ENCODE measurements at places on chromosomes 2 and 18. TPM values are rescaled to one million over a fixed set of nuclear protein-coding genes. Genes with fewer than 3 reads are reported as not detected.

GRCh38 chr2:4553241-4553640, 849.9 kb downstream of the DCDC2C start:
- no peak for DNase-seq

- DNase-seq, result peak; percentile 30
Measured at GRCh38 chr2:45578056-45578843, 32.8 kb downstream of the SRBD1 start.

DNA sequence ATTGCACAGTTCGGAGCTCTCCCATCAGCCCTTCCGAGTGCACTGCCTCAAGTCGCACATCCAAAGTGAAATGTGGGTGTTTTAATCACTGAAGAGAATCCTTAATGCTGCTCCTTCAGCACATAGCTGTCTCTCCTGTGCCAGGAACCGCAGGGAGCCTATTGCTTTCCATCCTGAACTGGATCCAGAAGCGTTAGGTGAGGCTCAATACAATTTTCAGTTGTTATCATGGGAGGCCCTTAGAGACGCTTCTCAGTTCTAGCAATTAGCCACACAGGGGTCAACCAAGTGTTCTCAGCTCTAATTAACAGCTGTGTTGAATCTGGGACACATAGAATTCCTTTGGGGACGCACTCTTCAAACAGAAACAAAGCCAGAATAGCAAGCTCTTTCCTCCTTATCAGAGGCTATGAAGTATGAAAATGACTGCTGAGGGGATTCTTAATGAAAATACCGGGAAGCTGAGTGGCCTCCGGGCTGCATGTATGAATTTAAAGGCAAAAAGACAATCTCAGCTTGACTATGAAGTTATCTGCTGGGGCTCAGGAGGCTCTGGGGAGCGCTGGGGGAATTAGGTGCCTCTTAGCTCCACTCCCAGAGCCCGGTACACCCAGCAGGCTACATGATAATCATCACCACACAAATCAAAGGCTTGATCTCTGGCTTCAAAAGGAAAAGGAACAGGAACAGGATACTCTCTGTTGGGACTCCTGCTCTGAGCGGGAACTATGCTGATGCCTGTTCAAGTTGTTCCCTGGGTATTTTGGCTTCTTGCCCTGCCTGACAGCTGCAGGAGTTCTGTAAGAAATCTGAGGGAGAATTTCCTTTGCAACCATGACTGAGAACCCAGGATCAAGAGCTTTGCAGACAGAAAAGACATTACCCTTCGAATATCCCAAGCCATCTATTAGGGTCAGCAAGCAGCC, 55.4 kb upstream of the NCOA1 start:
- DNase-seq, result peak; percentile 62

- no peak for DNase-seq
Measured at GRCh38 chr2:156325688-156326525, 6.6 kb downstream of the NR4A2 start.

GRCh38 chr2:51510303-51510702, 478.4 kb upstream of the NRXN1 start:
- no peak for DNase-seq

- no peak for DNase-seq
Measured at GRCh38 chr2:206430452-206430851, 12.9 kb upstream of the ADAM23 start.

GRCh38 chr18:9708434-9709303, 568 bp downstream of the RAB31 start:
- DNase-seq, result peak; percentile 18

DNA sequence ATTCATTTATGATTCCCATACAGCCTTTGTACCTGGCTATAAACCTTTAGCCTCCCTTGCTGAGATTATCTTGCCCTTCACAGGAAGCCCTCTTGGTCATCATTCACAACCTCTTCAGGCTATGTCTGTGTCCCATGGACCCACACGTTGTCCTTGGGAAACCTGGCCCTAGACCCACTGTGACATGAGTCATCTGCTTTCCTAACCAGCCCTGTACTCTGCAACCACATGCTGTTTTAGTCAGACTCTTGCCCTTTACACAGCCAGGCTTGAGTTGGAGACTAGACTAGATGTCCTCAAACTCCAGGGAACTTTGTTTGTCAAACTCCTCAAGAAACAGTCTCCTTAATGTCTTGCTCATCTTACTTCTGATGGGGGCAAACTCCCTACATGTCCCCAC, 229.3 kb upstream of the ZSWIM2 start:
- DNase-seq, result no peak

- no peak for DNase-seq
Measured at GRCh38 chr18:38940863-38941531, 1375.4 kb upstream of the CELF4 start.

GRCh38 chr2:25032094-25032493, 9.8 kb upstream of the EFR3B start:
- no peak for DNase-seq

GRCh38 chr2:119114266-119114665, 44.3 kb downstream of the C1QL2 start:
- DNase-seq, result no peak

- no peak for DNase-seq
Measured at GRCh38 chr2:105732101-105732500, 12.6 kb upstream of the NCK2 start.

DNA sequence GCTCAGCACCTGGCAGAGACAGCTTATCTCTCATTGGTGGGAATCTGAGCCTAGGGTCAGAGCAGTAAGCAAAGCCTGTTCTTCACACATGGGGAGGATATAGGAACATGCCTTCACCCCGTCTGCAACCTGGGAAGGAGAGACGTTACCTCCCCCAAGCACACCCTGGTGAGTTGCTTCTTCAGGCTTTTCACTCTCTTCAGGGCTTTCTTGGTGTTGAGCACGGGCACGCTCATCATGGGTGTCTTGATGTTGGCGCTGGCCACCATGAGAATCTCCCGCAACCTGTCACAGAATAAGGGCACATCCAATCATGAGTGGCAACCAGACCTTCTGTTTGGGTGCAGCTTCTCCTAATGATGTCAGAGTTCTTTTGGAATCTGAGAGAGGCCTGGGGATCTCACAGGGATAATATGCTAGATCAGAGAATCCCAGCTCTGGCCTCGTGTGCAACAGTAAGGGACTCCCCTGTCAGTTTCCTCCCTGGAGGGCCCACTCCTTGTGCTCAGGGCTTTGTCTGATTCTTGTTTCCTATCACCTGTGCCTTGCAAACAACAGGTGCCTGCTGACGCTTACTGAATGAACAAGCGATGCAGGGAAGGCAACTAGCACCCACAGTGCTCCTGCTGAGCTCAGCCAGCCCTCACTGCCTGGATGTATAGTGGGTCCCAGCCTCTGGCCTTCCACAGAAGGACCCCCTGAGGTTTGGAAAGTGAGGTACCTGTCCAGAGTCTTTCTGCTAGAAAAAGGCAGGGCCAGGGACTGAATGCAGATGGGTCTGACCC, 66.3 kb downstream of the POLR1A start:
- no peak for DNase-seq

DNA sequence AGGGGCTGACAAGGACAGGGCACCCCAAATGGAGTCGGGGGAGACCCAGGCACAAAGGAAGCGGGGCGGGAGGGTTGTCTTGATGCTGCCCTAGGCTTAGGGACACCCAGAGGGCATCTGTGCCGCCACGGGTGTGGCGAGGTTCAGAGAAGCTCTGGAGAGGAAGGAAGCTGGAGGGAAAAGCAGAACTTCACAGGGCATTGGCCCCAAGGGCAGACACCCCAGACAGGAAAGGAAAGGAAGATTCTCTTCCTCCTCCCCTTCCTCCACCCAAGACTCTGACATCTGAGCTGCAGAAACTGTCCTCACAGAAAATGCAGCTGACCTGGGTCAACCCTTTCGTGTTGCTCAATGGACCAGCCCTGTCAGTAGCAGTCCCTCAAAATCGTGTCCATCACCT, 25.6 kb downstream of the DNMT3A start:
- DNase-seq, result no peak

DNA sequence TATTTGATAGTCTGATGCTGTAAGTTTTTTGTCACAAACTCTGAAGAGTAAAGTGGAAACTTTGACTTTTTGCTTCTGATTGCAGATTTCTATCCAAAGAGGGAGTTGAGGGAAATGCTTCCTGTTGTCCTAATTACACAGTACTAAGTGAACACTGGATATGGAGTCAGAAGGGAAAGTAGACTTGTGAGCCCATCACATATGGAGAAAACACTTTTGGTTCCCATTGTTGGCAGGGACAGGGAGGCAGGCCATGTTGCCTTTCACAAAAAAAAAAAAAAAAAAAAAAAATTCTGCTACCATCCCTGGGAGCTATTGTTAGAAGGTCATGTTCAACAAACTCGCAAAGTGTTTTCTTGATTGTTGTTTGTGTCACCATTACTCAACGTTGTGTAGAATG, 144.3 kb downstream of the RPIA start:
- no peak for DNase-seq

DNA sequence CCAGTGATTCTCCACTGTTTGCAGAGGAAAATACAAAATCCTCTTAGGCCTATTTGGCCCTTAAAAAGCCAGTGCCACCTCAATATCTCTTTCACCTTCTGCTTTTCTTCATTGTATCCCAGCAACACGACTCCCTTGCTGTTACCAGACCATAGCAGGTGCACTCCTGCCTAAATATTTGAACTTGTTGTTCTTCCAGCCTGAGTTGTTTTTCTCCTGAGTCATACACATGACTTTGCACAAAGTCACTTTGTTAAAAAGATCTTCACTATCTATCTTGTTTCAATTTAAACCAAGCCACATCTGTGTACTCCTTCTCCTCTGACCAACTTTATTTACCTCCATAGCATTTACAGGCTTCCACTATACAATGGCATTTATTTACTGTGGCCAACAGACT, 103.6 kb downstream of the LRRTM4 start:
- peak; percentile 0 for DNase-seq

DNA sequence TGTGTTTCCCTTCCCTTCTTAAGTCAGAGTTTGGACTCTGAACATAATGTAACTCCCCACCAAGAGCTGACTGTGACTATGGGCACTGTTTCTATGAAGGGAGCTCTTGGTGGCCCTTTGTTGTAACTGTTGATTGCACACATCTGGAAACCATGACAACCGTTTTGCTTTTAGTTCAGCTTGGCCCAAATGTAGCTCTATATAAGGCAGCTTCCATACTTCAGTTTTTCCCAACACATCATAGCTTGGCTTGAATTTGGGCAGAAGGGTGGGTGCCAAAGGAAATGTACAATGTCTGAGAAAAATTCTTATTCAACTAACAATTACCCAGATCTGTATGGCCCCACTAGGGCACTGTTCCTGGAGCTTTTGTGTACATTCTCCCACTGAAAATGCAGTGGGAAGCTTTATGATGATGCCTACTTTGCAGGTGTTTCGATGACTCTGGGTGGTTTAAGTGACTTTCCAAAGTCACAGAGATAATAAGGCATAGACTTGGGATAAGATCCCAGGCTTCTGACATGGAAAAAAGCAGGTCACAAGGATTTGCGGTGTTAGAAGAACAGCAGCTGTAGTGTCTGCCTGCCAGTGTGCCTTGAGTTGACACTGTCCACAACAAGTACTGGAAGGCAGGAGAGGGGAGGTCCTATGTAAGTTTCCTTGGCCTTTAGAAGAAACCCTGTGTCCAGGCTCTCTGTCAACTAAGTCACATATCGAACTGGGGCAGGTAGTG, 2.4 kb upstream of the CETN1 start:
- no peak for DNase-seq

DNA sequence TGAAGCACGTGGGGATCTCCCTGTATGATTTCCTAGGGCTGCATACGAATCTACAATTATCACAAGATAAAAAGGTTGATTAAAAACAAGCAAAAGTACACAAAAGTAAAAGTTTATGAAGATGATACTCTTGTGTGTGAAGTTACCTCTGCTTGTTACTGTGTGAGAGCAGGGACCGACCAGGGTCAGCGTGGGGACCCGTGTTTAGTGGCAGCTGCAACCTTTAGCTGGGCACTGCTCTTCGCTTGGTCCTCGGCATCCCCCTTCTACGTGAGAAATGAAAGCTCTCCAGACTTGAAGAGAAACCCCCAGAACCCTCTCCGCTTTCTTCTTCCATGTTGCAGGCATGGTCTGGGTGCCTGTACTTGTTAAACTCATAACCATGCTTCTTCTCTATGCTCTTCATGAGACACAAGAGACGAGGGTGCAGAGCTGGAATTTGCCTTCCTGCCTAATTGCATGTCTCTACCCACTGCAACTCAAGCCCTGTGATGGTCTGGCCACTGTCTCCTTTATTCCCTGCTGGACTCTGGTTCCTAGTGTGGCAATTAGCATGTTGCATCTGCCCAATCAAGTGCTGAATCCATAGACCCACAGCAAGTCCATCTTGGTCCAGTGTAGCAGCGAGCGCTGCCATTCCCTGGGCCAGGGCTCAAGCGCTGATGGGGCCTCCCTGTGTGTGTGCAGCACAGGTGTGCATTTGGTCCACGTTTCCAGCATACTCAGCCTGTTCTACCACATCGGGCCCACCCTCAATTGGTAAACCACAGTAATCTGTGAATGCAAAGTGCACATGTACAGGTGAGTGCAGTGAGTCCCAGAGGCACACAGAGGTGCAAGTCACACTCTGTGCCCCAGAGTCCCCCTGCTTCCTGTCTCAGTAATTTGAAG, 88.5 kb downstream of the TWIST2 start:
- no peak for DNase-seq

DNA sequence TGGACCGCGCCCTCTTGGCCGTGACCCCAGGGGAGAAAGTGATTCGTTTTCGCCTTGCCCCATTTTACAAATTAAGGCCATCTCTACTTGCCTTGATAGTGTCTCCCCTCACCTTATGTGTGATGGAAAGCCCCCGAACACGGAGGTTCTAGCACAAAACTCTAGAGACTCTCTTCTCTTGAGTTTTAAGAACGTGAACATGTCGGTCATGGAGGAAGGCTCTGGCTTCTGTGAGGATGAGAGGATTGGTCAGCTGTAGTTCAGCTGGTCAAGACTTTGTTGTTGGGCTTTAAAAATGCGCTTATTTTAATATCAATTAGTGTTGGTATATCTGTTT, 828 bp downstream of the DYNC1I2 start:
- DNase-seq, result no peak

- DNase-seq, result no peak
Measured at GRCh38 chr2:174856447-174856846, 92.2 kb upstream of the CHRNA1 start.

- DNase-seq, result no peak
Measured at GRCh38 chr2:134671513-134671912, 47.3 kb downstream of the TMEM163 start.

- no peak for DNase-seq
Measured at GRCh38 chr2:229375251-229375650, 104.2 kb upstream of the PID1 start.

- no peak for DNase-seq
Measured at GRCh38 chr2:141497272-141497671, 633.5 kb downstream of the LRP1B start.

DNA sequence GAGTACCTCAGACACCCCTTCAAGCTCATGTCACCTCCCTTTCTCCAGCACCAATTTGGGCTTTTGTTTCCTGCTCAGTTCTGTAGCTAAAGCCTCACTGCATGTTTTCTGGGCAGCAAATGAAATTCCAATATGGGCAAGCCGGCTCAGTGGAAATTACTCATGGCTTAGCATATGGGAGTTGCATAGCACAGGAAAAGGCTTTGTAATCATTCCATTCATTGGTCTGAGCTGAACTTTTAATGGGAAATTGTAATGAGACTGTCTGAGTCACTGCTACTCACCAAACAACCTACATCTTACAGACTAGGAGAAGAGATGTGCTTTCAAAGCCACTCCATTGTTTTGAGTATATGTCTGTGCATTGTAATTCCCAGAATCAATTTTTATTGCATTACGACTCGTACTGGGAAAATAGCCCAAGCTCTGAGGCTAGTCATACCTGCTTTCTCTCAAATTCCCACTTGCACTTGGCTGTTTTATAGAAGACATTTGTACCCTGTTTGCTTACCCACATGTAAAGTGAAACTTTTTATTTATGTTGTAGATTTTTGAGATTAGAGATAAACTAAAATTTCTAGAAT, 139.5 kb upstream of the LRATD1 start:
- no peak for DNase-seq

Gene DYNAP
- polyA plus RNA-seq, result not detected

Gene CRACDL
- 4.3 TPM for polyA plus RNA-seq

Gene WNT6
- 0.75 TPM for polyA plus RNA-seq

Gene CPLX4
- polyA plus RNA-seq, result not detected

Data from kidney (tissue), 22 donors.